Fibroblast of skin of right quadriceps (primary cell): ENCODE measurements at places on chromosomes 3 and 15.
A peak's percentile ranks its signal among the peaks of the same experiment; 100 is the strongest.

DNA sequence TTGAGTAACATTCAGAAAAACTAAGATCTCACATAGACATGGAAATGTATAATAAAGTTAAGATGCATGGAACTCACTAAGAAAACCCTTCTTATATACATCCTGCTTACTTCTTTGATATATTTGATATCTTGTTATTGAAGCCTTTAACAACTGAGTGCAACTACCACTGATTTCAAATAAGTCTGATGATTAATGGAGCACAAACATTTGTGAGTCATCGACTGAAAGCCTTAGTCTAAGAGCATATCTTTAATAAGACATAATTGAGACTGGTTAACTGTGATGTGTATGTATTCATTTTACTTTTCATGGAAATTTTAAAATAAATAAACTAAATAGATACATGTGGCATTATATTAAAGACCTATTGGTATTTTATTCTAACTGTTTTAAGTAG is 740.5 kb downstream of the EPHA3 start:
- DNase-seq, result no peak

DNA sequence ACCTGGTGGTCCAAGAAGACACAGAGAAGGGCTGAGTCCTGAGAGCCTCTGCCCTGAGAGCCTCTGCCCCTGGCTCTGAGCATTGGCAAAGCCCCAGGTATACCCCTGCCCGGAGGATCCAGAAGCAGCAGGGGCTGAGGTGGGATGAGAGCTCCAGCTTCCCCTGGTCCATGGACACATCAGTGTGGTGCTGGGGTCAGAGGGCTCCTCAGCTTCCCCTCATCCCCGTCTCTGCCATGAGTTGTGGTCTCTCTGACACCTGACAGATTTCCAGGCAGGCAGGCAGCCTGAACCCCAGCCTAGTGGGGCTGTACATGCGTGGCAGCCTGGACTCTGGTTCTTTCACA is 3.5 kb upstream of the KLF15 start:
- DNase-seq, result no peak

- no peak for DNase-seq
Observed at GRCh38 chr3:49416867-49417266, 4.6 kb downstream of the TCTA start.

GRCh38 chr3:192010490-192010889 is 549.5 kb downstream of the PYDC2 start:
- DNase-seq, result no peak

GRCh38 chr3:142779591-142779990 is 55.8 kb downstream of the TRPC1 start:
- peak; percentile 4 for DNase-seq

- DNase-seq, result no peak
Observed at GRCh38 chr15:98746375-98747155, 98.2 kb downstream of the IGF1R start.

- peak; percentile 2 for DNase-seq
Observed at GRCh38 chr3:7683426-7683825, 818.2 kb upstream of the LMCD1 start.

GRCh38 chr3:147795418-147795817 is 386.3 kb downstream of the ZIC1 start:
- no peak for DNase-seq

GRCh38 chr3:121896823-121897222 is 2.6 kb downstream of the SLC15A2 start:
- no peak for DNase-seq

DNA sequence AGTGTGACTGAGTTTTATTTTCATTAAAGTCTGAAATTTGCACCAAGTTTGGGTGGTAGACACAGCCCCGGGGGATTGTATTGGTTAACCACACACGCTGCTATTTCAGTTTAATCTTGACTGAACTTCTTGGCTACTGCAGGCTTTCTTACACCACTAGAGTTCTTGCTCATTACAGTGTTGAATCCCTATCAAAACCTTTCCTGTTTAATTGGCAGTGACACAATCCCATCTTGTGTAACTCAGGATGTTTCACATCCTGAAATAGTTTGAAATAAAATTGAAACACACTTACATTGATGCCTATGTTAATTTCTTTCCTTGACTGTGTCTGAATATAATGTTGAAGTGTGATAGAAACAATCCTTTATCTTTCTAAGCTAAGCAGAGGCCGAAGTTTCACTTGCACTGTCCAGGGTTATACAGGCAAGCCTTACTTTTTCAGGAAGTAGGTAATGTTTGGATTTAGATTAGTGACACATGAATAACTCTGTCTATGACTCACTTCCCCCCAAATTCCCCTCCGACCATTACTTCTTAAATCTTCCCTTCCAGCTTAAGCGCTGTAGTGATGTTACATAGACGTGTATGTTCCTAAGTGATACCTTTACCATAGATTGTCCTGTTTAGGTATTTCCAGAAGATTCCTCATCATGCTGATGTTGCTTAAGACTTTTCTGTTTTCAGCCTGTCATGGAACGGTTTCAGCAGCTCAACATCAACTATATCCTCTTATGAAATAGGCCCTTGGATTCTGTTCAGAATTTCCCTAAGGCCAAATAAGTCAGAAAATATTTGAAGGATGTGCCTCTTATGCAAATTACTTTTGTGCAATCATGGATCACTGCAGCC is 16.8 kb downstream of the ATG7 start:
- DNase-seq, result peak; percentile 94

DNA sequence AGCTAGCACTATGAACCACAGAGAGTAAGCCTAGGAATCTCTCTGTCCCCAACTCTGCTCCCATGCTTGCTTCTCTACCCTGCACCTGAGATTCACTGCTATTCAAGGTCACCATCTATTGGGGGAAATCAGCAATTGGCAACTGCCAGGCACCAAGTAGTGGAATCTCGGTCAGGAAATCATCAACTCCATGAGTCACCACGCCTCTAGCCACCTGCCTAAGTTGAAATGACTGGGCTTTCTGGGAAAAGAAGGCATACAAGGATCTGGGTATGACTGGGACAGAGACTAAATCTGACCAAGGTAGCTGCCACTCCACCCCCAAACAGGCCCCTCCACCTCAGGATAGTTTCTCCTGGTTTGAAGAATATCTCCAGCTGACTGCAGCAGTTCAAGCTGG is 464.1 kb upstream of the CBLB start:
- peak; percentile 8 for DNase-seq
